Activated CD8-positive, alpha-beta T cell treated with anti-CD3 and anti-CD28 coated beads for 36 hours (primary cell): ENCODE measurements at places on chromosomes 3 and 15. TPM values are rescaled to one million over a fixed set of nuclear protein-coding genes. Genes with fewer than 3 reads are reported as not detected.

CFAP100 gene
- not detected for total RNA-seq

ANKUB1 gene
- not detected for total RNA-seq

DNA sequence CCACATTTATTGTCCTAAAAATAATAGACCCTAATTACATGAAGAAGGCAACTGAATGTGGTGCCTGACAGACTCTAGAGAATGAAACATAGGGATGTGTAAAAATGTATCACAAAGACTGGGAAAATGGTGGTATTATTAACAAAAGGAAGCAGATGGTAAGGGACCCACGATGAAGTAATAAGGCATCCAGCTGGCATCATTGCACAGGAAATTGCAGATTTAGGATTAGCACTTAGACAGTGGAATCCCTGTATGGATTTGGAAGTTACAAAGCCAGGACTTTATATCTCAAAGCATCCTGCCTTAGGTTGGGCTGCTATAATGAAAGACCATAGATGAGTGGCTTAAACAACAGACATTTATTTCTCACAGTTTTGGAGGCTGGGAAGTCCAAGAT lies 104.3 kb downstream of the PPM1L start:
- no peak overlapping the region for H3K27ac ChIP-seq
- DNase-seq, result no peak
- H3K4me1 ChIP-seq, result no peaks in the 10 kb centered on the region
- no peaks in the 10 kb centered on the region for H3K36me3 ChIP-seq
- no peak overlapping the region for H3K4me3 ChIP-seq

GRCh38 chr3:85780806-85781205 lies 822.0 kb downstream of the CADM2 start:
- no peak overlapping the region for H3K27ac ChIP-seq
- DNase-seq, result no peak
- no peaks in the 10 kb centered on the region for H3K27me3 ChIP-seq
- H3K4me3 ChIP-seq, result no peak overlapping the region
- no peaks in the 10 kb centered on the region for H3K36me3 ChIP-seq

GRCh38 chr15:56533731-56534403 lies 68.9 kb upstream of the MNS1 start:
- no peak overlapping the region for H3K27ac ChIP-seq
- no peaks in the 10 kb centered on the region for H3K36me3 ChIP-seq
- no peaks in the 10 kb centered on the region for H3K27me3 ChIP-seq
- H3K4me1 ChIP-seq, result peaks cover 12% of the 10 kb centered on the region
- DNase-seq, result no peak
- no peak overlapping the region for H3K4me3 ChIP-seq
